ENCODE measurements at places on chromosomes 7 and 10.

DNA sequence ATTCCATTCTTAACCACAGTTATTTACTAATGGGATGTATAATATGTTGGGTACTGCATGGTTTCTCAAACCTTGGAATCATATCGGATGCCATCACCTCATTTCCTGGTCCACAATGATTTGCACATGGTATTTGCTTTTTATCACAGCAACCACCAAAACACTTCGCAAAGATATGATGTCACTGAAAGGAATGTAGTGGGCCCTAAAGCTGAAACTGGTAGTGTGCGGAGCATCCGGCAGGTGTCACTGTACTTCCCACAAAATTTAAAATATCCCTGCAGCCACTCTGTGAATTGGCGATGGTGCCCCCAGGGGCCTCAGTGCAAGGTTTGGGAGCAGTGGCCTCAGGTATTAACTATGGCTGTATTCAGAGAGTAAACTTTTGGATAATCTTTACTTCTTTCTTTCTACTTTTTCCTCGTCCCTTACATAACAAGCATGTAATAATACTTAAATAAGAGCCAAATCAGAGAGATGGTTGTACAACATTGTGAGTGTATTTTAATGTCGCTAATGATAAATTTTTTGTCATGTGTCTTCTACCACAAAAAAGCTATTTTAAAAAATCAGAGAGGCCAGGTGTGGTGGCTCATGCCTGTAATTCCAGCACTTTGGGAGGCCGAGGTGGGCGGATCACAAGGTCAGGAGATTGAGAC, 66.2 kb downstream of the FAM241B start:
- no peak for DNase-seq

DNA sequence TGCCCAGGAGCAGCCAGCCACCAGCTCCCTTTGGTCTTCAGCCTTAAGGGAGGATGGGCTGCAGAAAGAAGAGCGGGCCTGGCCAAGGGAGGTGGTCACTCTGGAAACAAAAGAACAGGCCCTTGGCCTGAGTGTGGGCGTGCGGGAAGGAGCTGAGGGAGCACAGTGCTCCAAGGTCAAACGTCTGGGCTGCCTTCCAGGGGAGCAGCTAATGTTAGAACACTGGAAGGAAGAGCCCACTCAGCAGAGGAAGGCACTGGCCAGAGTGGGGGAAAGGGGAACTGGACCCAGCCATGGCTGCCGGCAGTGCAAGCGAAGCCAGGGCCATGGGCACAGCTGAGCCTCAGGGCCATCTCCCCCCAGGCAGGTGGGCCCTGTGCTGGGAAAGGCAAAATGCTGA, 42.7 kb downstream of the FAM53B start:
- no peak for DNase-seq

DNA sequence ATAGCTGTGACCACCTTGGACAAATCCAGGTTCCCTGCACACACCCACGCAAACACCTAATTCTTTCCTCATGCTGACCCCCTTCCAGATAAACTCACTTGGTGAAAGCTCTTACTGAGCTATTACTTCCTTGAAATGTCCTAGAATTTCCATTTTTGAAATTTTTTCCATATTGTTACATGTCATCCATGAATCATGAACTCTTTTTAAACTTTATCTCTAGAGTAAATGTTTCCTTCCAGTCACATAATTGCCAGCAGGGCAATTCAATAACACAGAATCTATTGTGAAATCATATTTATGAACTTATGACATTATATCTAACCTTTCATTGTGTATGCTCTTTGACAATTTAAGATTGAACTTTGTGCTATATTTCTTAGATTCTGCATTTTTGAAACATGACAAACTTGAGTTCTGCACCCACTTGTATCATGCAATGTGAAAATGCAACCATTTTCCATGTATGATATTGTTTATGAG, 26.8 kb upstream of the FGL2 start:
- DNase-seq, result no peak

DNA sequence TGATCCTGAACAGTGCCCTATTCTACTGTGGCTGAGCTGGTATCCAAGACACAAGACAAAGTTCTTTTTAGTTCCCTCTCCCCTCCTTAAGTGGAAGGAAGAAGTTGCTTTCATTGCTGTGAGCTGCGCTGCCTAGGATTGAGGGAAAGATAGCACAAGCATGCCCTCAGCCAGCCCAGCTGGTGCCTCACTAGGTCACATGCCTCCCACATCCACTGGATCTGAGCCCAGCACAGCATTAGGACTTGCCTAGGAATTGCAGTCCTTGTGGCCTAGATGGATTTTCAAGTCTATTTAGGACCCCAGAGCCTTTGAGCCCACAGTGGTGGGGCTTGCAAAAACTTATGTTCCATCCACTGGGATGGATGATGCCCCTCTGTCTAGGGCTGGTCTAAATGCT, 214.2 kb downstream of the ZNF248 start:
- DNase-seq, result no peak

DNA sequence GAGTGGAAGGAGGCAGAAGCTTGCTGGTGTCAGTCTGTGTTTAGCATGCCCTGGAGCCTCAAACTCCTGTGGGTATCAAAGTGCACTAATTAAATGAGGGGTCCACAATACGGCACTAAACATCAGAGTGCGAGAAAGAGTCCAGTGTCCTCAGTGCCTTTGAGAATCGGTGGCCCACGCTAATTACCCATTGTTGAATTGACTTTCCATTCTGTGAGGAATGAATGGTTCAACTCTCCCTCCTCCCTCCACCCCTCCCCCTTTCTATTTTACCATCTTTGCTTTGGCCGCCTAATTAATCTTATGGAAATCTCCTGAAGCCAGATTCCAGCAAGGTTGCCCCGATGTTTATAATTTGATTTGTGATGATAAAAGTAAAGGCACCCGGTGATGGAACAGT, 217.8 kb downstream of the TFEC start:
- no peak for DNase-seq

DNA sequence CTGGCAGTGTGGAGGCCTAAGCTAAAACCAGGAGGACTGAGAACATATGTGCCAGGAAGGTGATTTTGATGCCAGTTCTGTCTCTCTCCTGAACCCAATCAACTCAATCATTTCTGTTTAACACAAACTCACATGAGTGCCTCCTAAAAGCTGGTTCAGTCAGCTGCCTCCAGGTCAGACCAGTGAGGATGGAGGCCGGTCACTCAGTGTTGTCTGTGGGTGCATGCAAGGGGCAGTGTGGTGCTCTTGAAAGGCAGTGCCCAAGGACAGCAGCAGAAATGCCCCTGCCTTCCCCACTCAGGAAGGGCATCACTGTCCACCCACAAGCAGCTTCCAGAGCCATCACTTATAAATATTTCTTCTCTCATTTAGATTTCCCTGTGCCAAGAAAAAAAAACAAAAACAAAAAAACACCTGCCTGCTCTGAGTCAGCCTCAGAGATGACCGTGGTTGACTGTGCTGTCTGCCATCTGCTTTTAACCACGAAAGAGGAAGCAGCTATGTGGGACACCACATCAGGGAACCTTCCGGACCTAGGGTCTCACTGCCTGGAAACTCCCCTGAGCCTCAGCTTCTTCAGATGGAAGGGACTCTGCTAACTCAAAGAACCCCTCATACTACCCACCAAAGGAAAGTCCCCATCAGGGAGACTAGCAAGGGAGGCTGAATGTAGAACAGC, 39.1 kb downstream of the VOPP1 start:
- peak; percentile 76 for DNase-seq

DNA sequence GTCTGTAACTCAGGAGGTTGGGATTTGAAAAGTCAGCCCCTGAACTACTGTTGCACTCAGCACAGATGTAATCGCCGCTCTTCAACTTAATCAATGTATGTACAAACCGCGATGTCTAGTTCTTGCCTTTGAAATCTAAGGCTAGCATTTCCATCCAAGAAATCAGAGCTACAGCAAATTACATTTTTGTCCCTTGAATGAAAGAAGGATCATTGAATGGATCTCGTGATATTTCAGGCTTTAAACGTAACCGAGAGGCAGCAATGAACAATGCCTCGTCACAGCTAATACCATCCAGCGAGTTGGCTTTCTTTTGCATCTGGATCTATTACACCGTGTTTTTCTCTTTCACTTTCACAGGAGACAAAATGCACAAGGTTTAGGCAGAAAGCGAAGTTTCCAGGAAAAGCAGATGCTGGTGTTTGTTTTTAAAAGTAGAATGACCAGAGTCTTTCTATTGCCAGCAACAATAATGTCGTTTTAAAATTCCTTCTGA, 5.5 kb downstream of the SKIDA1 start:
- no peak for DNase-seq

- no peak for DNase-seq
Observed at GRCh38 chr10:88978463-88978862, 12.1 kb upstream of the FAS start.

GRCh38 chr7:74306730-74307469, 17.7 kb downstream of the CLIP2 start:
- DNase-seq, result no peak

GRCh38 chr7:3673524-3673923, 372.5 kb downstream of the SDK1 start:
- peak; percentile 46 for DNase-seq

- no peak for DNase-seq
Observed at GRCh38 chr7:95996174-95996573, 223.8 kb downstream of the DYNC1I1 start.

DNA sequence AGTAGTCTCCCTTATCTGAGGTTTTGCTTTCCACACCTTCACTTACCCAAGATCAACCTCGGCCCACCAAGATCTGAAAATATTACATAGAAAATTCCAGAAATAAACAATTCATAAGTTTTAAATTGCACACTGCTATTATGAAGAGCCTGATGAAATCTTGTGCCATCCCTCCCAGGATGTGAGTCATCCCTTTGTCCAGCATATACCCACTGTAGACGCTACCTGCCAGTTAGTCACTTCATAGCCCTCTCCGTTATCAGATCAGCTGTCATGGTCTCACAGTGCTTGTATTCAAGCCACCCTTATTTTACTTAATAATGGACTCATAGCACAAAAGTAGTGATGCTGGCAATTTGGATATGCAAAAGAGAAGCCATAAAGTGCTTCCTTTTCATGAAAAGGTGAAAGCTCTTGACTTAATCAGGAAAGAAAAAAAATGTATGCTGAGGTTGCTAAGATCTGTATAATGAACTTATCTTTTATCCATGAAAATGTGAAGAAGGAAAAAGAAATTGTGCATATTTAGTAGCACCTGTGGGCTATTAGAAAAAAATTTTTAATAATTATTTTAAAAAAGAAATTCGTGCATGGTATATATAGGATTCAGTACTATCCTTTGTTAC, 9.8 kb upstream of the MRPS16 start:
- no peak for DNase-seq

DNA sequence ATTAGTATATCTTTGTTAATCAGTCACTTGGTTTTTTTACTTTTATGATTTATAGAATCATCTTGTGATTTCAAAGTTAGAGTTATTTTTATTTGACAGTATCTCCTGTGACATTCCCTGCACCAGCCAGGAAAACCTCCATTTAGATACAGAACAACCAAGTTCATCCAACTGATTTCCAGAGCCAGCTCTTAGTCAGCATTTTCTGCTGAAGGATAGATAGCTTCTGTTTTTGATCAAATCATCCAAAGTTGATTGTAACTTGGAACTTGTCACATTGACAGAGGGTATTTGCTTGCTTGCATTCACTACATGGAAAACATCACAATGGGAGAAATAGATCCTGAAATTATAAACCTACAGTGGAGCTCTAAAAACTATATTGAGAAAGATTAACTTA, 122.6 kb downstream of the PON1 start:
- DNase-seq, result no peak

- DNase-seq, result no peak
Observed at GRCh38 chr7:105189859-105190492, 176.0 kb downstream of the KMT2E start.

DNA sequence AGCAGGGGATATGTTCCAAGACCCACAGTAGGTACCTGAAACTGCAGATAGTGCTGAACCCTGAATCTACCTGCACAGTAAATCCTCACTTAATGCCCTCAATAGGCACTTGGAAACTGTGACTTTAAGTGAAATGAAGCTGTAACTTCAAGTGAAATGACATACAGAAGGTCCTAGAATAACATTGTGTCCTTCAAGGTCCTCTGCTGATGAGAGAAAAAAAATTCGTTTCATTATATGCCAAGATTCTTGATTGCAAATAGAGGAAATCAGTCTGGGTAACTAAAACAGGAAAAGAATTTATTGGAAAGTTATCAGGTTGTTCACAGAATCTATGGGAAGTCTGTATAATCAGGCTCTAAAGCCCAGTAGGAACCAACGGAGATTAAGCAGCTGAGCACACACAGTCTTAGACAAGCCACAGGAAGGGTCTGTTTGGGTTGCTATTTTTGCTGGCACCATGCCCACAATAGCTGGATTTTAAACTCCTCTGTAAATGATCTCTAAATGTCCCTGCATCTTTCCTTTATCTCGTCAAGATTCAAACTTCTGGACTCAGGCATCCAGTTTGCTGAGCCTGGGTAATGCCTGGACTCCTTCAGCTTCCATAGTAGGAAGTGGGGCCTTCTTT, 57.5 kb downstream of the EXOC4 start:
- DNase-seq, result no peak

DNA sequence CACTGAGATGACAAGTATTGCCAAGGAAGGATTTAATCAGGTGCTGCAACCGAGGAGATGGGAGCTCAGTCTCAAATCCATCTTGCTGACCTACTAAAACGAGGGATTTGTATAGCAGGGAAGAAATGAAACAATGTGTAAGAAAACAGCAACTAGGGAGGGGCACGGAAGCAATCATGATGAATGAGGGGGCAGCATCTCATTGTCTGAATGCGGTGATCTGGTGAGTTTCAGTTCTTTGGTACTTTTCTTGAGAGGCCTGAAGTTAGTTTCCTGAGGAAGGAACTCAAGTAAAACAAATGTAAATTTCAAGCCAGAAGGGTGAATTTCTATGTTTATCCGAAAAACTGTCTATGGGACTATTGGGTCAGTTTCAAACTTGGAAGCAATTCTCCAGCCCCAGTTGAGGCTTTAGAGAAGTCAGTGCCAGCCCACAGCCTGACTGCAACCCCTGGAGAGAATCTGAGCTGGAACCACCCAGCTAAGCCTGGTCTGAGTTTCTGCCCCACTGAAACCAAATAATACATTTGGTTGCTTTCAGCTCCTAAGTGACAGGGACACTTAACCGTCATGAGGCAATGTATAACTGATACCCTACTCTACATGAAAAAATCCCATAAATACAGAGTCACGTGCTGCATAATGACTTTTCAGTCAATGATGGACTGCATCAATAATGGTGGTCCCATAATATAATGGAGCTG, 45.8 kb upstream of the TNS3 start:
- no peak for DNase-seq

DNA sequence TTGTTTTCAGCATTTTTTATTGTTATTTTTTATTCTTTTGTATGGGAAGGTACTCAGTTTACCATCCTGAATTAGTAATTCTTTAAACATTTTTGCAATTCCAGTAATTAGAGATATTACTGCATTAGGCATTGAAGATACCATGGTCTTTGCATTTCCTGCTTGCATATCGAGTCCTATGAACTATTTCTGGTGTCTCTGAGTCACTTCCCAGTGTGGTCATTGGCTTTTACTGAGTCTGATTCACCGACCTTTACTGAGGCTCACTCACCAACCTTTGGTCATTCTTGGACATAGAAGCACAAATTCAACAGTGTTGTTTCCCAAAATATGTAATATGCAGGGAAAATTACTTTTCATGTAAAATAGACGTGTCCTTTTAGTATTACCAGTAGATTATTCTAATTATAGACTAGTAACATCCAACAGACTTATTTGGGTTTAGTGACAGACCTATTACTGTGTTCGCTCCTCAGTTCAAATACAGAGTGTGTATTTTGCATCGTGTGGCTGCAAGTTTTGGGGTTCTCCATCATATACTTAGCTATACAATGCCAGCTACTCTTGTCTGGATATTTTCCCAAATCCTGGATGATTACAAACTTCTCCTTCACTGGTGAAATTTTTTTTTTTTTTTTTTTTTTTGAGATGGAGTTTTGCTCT, 180.7 kb upstream of the PRSS1 start:
- no peak for DNase-seq

- no peak for DNase-seq
Observed at GRCh38 chr7:88566162-88566729, 193.3 kb upstream of the ZNF804B start.
